CD4-positive, alpha-beta T cell treated with Interleukin-12 subunit alpha and Interleukin-12 subunit beta, for 1 hour (primary cell): ENCODE measurements at places on chromosomes 1 and 21.

GRCh38 chr1:217076902-217077301 is 353.7 kb upstream of the ESRRG start:
- no peak for DNase-seq

DNA sequence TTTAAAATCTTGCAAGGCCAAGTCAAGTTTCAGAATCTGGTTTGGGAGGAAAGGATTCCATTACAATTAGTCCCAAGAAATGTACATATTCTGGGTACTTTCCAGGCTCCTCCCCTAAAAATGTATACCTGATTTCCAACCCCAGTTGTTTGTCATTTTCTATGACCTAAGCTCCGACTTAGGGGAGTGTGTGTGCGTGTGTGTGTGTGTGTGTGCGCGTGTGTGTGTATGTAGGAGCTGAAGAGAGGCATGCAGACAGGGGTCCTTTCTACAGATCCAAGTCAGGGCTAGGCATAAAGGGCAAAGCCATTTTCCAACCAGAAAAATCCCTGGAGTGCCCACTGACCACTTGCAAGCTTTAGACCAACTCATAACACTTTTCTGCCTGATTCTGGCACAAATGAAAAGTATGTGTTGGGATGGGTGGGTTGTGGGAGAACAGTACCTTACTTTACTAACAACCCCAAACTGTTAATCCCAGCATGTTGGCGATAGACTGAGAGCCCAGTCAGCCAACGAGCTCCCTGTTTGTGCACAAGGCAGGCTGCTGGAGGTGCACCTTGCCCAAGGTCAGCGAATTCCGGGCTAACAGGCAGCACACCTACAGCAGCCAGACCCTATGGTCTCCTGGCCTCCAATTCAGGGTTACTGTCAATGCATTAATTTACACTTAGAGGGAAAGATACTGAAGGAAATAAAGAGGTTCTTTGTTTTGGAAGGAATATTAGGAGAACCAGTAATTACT is 1.7 kb downstream of the TRABD2B start:
- DNase-seq = no peak

DNA sequence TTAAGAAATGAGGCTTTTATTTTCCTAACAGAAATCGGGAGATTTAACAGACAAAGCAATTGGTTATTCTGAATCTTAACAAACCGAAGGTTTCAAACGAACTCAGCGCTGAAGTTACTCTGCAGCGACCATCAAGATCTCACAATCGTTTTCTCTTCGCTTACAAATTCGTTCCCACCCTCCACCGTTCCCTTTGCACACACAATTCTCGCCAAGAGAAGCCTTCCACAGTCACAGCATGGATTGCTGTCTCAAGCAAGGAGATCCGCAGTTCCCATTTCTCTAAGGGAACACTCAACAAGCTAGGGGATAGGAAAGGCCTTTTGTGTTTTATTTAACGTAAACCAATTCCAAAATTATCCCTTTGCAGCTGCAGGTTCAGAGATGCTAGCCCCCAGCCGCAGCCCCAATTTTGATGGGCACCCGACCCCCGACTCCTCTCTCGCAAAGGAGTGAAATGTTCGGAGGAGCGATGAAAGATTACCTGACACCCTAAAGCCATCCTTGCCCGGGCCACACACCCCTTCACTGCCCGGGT is 755 bp downstream of the FBXO42 start:
- DNase-seq = no peak

DNA sequence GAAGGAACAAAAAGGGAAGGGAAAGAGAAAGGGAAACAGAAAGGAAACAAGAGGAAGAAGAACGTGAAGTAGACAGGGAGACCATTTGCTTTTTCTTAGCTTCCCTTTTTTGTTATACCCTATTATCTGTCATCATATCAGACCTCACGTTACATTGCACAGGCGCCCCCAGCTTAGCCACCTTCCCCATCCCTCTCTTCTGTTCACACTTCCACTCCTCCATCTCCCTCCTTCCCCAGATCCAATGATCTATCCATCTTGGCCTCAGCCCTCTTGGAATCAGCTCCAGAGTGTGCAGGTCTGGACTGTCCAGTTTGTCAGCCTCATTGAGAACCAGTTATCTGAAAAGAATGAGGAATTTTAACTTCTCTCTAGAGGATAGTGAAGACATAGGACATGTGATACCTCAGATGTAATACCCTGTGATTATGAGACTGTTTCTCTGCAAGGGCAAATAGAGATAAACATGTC is 101.1 kb upstream of the ERRFI1 start:
- DNase-seq = no peak

DNA sequence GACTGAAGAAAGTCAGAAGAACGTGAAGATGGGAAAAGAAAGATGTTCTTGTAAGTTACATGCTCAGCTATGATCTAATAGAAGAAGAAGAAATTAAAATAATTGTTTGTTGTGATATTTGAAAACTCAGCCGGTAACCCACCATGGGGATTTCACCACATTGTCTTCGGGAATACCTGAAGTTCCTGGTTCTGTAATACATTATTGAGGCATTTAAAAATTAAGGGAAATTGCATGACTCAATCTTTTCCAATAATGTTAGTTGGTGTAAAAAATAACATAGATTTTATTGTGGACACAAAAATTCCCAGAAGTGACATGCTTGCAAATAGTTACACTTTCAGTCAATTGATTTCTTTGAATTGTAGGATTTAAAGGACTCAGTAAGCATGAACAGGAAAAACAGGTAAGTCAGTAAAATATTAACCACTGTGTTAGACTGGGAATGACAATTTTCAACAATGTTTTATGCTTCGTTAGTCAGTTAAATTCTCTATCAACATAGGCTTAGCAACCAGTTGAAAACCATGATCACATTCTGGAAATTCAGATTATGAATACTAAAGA is 745.1 kb downstream of the LTN1 start:
- DNase-seq = no peak

GRCh38 chr21:44354001-44354405 is 582 bp downstream of the TRPM2 start:
- DNase-seq = no peak

- DNase-seq = no peak
Observed at GRCh38 chr21:15966651-15967050, 236.9 kb downstream of the USP25 start.

- no peak for DNase-seq
Observed at GRCh38 chr1:179848233-179848632, 29.4 kb downstream of the TOR1AIP2 start.

- DNase-seq = no peak
Observed at GRCh38 chr1:111887875-111888274, 101.6 kb downstream of the KCND3 start.

DNA sequence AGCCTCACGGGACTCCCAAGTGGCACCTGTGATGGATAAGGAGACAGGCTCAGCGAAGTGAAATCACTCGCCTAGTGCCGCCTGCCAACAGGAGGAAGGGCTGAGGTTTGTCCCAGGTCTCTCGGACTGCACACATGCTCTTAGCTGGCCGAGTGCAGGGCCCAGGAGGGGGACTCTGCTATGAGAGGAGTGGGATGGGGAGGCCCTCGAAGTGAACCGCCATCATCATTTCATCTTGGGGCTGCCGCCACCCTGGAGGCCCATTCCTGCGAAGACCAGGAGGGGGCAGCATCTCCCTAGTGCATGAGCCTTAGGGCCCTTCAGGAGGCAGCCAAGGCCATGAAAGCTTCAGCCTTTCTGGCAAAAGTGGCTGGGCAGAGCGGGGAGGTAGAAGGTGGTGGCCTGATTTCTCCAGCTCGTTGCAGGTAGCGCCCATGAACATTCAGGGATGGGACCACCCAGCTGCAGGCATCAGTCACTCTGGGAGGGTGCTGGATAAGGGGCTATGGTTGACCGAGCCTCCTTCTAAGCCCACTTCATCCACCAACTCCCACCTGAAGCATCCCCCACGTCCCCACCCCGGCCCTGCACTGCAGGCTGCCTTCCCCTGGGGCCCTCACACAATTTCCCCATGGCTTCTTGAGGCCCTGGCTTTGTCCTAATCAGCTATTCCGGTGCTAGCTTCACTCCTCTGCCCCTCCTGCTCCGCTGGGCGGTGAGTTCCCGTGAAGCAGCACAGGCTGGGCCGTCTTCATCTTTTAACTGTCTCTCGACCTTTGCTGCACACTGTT is 17.2 kb upstream of the RASSF5 start:
- DNase-seq = peak; percentile 67

GRCh38 chr1:14599183-14599791 is 802 bp downstream of the KAZN start:
- no peak for DNase-seq

- DNase-seq = no peak
Observed at GRCh38 chr1:151504252-151504651, 6.9 kb upstream of the CGN start.

DNA sequence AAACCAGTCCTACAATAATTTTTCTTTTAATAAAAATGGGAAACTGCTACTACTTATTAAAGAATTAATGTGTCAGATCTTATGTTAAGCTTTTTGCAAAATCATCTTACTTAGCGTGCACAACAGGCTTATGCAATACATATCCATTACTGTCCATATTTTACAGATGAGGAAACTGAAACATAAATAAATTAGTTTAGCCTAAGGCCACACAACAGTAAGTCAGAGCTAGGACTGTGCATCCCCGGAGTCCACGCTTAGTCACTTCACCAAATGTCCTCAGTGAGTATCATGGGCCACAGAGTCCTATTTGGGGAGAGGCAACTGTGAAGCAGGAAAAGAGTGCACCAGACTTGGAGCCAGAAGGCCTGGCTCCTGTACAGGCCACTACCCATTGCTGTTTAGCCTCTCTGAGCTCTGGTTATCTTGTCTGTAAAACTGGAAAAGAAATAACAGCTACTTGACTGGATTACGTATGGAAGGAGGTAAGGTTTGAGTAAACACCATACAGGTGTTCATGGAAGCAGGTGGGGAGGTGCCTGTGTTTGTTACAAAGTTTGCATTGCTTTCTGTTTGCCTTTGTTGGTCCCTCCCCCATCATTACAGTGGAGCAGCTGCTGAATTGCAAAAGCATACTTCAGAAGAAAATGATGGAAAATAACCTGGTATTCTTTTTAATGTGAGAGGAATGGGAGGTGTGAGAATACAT is 192.8 kb downstream of the FCRL5 start:
- no peak for DNase-seq

DNA sequence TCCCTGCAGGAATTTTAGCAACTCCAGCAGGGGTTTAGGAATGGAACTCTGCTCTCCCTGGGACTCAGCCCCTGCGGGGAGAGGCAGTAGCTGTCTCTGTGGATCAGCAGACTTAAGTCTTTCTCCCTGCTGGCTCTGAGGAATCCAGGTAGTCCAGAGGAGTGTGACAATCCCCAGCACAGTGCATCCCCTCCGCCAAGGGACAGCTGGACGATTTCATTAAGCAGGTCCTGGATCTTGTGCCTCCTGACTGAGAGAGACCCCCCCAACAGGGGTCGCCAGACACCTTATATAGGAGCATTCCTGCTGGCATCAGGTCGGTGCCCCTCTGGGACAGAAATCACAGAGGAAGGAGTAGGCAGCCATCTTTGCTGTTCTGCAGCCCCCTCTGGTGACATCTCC is 30.6 kb downstream of the AKT3 start:
- no peak for DNase-seq

- DNase-seq = no peak
Observed at GRCh38 chr1:52906135-52906603, 15.4 kb downstream of the ECHDC2 start.

- peak; percentile 34 for DNase-seq
Observed at GRCh38 chr1:39398278-39399021, 93.0 kb upstream of the BMP8A start.

GRCh38 chr1:226862890-226863289 is 7.5 kb upstream of the PSEN2 start:
- no peak for DNase-seq
